AG08395 (cell line): ENCODE measurements at places on chromosomes 1 and 21.

- DNase-seq = no peak
Observed at GRCh38 chr1:232045139-232045994, 418.8 kb downstream of the DISC1 start.

DNA sequence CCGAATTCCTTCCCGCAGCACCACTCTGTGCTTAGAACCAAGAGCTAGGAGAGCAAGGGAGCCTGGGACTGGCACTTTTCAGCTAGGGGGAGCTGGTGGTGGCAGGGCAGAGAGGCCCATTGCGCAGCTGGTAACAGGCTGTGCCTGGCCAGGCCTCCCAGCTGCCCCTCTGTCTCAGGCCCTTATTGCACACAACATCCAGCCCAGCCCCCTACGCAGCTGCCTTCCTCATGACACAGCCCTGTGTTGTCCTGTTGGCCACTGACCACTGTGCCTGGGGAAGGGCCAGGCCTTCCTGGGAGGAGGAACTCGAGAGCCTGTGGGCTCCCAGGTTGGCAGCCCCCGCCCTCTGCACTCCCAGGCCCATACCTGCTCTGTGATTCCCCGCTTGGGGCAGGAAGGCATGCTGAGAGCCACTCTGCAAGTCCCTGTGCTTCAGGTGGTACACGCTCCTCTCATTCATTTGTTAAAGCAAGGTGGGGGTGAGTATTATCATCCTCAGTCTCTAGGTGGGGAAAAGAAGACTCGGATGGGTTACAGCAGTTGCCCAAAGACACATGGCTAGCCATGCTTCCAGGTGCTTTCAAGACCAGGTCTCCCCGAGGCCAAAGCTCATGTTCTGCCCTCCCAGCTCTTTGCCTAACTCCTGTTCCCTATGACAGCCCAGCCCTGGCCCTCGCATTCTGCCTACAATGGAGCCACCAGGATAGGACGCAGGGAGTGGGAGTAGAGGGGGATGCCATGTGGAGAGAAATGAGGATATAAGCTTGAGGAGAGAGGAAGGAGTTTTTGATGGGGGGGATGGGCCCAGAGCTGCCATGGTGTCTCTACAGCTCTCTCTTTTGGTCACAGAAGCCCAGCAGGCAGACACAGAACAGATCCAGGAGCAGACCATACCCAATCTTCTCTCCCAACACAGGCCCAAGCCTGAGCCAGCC, 81.8 kb downstream of the TMEM53 start:
- DNase-seq = no peak

GRCh38 chr21:46062471-46063211, 35.3 kb upstream of the COL6A2 start:
- DNase-seq = peak; percentile 36

DNA sequence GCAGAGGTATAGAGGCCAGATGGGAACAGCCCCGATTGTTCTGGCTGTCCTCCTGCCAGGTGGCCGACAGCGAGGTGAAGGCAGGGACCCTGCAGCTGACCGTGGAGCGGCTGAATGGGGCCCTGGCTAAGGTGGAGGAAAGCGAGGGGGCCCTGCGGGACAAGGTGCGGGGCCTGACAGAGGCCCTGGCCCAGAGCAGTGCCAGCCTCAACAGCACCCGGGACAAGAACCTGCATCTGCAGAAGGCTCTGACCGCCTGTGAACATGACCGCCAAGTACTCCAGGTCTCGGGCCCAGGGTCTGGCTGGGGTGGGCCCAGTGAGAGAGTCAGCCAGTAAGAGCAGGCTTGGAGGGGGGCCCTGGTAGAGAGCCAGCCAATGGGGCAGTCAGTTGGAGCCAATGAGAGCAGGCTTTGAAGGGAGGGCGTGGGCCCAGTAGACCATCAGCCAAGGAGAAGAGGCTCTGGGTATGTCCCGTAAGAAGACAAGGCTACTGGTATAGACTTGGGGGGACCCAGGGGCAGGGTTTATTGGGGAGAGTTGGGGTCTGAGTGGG, 11.3 kb downstream of the MFAP2 start:
- no peak for DNase-seq

DNA sequence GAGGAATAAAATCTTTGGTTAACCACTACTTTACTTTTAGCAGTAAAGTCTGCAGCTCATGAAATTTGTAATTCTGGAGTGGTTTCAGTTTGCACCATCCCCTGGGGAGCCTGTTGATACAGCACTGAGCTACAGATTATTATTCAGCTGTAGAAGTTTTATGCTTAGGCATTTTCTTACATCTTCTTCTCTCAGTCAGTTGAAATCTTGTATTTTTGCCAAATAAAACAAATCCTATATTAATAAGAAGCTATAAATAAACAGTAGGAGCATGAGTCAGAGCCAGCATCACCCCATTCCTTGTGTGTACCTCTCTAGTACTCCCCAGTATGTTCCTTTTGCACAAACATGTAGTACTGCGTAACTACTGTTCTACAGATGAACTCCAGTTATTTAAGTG, 118.9 kb downstream of the ATF6 start:
- DNase-seq = peak; percentile 21

- DNase-seq = no peak
Observed at GRCh38 chr1:2547210-2548067, 8.7 kb upstream of the TNFRSF14 start.
